ENCODE measurements at places on chromosomes 2 and 18.

GRCh38 chr2:54388076-54388475, 68.1 kb upstream of the SPTBN1 start:
- DNase-seq, result no peak

GRCh38 chr2:172894689-172895387, 159.2 kb downstream of the RAPGEF4 start:
- no peak for DNase-seq

- no peak for DNase-seq
Measured at GRCh38 chr2:11656671-11657101, 13.3 kb downstream of the NTSR2 start.

DNA sequence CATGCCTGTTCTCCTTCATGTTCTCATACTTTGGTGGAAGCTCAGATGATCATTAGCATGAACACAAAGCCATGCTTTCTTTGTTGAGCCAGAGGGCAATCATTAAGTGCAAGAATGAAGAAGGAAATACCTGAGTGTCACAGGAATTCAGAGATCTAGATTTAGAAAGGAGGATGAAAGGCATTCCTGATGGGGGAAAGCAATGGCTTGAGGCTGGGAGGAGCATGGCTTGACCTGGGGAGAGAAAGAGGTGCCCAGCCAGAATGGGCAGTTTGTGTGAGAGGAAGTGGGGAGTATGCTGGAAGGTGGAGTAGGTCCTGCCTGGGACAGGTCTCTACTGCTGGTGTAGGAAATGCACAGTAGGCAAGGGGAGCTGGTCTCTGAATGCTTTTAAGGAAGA, 35.1 kb downstream of the SLC4A3 start:
- no peak for DNase-seq

- no peak for DNase-seq
Measured at GRCh38 chr2:25201265-25201664, 32.9 kb upstream of the POMC start.

GRCh38 chr2:160652236-160652635, 158.6 kb upstream of the RBMS1 start:
- peak; percentile 55 for DNase-seq

DNA sequence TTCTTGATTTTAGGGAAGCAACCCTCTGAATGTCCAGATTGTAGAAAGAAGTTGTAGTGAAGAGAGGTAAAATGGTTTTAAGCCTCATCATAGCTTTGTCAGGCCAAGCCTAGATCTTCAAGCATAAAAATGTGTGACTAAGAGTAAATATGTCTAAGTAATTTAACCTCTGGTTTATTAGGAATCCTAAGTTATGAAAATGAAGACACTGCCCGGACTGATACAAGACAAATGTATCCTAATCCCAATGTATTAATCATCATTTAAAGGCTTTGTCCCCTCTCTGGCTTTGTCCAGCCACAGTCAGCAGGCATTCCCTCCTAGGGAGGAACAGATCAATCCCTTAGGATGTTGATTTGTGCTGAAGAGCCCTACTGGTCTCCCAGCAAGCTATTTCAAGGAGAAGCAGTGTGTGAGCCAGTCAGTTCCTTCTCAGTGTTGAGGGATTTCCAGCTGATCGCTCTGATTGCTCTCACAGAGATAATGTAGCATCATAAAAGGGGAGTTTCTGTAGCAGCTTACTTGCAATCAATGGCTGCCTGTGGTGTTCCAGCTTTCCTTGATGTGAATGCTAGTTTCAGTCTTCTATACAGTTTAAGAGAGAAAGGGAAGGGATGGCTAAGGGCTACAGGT, 796.1 kb downstream of the EPHA4 start:
- DNase-seq, result no peak

GRCh38 chr18:79644006-79644665, 35.5 kb upstream of the CTDP1 start:
- DNase-seq, result peak; percentile 57

DNA sequence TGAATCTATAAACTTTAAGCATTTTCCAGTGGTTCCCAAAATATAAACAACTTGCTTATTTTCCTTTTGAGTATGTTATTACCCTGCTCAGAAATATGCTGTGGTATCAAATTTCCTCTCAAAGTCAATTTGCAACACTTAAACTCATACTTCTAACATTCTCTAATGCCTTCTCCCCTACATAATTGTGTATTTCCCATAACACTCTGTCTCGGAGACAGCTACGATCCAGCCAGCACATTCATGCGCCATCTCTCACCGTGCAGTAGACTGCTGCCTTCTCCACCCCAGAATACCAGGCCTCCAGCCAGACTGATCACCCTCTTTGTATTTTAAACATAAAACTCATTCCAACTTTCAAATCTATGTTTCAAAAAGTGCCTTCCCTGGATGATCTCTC, 41.8 kb downstream of the TIMM21 start:
- no peak for DNase-seq

GRCh38 chr2:97966545-97967215, 29.1 kb downstream of the TMEM131 start:
- DNase-seq, result no peak

- peak; percentile 21 for DNase-seq
Measured at GRCh38 chr2:102442967-102443828, 20.2 kb downstream of the IL18RAP start.

DNA sequence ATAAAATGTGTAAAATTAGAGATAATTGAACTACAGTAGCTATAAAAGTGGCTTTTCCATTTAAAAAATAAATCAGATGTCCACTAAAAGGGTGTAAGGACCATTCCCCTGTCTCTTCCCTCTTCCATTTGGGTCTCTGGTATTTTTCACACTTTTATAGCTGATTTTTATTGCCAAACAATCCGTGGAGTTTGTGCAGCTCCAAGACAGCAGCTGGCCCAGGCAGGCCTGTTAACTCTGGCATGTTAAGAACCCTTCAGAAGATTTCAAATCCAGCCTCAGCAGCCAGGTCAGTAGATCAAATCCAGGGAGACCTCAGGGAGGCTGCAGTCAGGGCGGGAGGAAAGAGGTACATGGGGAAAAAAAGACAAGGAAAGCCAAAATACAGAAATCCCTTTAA, 827.1 kb upstream of the FANCL start:
- no peak for DNase-seq

Measured in activated T-helper 2 cell treated with anti-CD3 and anti-CD28 coated beads, Interferon-gamma antibody, Interleukin-2, Interleukin-4, amounts not matched to agents 10 μg/mL and 5 μg/mL and 100 μg/mL, durations not matched to agents 14 hours and 24 hours and 36 hours (primary cell).